ENCODE measurements at places on chromosomes 3 and 15.

GRCh38 chr3:109678600-109678999 lies 341.3 kb upstream of the DPPA4 start:
- DNase-seq, result no peak

- no peak for DNase-seq
Measured at GRCh38 chr3:14303336-14304100, 98.9 kb upstream of the SLC6A6 start.

GRCh38 chr15:88450125-88450798 lies 16.9 kb downstream of the MRPL46 start:
- DNase-seq, result no peak

- DNase-seq, result no peak
Measured at GRCh38 chr3:168501570-168501969, 405.8 kb upstream of the GOLIM4 start.

All from stimulated activated CD8-positive, alpha-beta memory T cell treated with anti-CD3 and anti-CD28 coated beads, Interleukin-4, amount 100 ng/mL, for 1 hour (primary cell).